T-helper 17 cell (primary cell): ENCODE measurements at places on chromosomes 13 and 19.
A peak's percentile ranks its signal among the peaks of the same experiment; 100 is the strongest.

DNA sequence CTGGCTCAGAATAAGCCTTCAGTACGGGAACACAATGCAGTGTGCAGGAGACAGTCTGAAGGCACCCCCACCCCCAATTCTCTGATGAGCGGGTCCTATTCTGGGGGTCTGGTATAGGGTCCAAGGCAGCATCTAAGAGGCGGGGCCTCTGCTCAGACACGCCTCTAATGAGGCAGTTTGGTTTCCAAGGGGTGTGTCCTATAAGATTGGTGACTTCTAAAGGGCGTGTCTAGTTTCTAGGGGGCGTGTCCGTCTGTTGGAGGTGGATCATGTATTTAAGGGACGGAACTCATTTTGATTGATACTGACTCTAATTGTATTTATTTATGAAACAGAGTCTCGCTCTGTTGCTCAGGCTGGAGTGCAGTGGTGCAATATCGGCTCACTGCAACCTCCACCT, 8.7 kb downstream of the FIZ1 start:
- DNase-seq: no peak

DNA sequence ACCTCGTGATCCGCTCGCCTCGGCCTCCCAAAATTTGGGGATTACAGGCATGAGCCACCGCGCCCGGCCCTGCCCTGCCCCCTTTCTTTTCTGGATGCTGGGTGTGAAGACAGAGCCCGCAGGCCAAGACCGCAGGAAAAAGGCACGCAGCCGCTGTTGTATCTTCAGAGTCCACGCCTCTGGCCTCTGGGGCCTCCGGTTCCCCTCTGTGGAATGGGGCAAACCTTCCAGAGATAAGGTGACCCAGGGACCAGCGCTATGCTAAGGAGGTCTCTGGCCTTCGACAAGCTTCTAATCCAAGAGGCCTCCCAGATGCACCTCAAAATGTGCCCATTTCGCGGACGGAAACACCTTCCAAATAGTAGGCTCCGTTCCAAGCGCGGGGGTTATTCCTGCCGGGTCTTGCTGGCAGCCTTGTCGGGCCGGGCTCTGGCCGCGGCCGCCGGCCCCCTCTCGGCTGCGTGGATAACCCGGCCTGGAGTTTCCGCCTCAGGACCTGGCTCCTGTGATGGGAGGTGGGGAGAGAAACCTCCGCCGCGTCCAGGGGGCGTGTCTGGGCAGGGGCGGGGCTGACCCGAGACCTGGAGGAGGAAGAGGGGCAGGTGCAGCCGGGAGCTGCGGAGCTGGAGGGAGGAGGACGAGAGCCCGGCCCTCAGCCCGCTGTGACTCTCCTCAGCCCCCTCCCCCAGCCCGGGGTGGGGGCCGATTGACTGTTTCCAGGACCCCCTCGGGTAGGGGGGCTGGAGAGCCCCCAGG, 13.1 kb downstream of the TJP3 start:
- DNase-seq: peak; percentile 90

DNA sequence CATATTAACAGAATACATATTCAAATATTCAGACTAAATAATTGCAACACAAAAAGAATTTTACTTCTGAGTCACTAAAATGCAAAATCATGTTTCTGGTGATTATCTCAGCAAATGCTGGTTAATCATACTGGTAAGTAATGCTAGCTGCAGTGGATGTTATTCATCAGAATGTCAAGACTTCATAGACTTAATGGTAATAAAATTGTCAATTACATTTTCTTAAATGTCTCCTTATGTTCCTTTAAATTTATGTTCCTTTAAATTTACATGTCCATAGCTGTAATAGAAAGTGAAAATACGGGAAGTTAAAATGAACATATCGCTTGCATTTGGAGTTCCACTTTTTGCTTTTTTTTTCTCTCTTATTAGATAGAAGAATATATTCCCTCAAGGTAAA, 853.0 kb downstream of the SLITRK6 start:
- DNase-seq: no peak

DNA sequence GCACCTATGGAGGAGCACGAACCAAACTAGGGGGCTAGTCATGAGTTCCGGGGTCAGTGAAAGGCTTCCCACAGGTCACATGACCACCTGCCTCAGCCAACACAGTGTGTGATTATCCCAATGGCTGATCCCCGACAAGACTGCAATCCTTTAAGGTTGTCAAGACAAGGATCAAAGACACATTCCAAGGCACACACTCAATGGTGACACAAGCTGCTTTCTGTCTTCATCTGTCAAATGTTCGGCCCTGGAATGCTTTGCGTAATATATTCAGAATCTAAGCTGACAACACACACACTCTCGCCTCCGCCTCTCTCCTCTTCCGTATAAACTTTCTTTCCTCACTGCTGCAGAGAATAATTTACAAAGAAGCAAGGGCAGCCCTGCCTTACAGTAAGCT, 11.7 kb downstream of the RANBP3 start:
- DNase-seq: no peak

DNA sequence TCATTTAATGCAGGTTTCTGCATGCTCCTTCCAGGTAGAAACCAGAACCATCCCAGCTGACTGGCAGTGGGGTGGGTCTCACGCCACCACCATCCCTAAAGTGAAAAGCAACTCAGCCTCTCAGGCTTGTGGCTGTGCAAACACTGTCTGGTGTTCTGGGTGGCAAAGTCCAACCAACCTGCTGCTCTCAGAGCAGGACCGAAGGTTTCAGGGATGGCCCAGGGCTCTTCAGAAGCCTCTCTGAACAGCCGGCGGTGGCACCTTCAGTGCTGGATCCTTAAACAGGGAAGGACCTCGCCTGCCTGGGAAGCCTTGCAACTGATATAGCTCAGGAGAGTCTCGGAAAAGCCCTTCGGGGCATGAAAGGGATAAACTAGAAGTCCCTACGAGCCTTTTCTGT, 100.8 kb downstream of the COL4A1 start:
- no peak for DNase-seq

- no peak for DNase-seq
Measured at GRCh38 chr19:50500753-50501151, 10.2 kb downstream of the JOSD2 start.

DNA sequence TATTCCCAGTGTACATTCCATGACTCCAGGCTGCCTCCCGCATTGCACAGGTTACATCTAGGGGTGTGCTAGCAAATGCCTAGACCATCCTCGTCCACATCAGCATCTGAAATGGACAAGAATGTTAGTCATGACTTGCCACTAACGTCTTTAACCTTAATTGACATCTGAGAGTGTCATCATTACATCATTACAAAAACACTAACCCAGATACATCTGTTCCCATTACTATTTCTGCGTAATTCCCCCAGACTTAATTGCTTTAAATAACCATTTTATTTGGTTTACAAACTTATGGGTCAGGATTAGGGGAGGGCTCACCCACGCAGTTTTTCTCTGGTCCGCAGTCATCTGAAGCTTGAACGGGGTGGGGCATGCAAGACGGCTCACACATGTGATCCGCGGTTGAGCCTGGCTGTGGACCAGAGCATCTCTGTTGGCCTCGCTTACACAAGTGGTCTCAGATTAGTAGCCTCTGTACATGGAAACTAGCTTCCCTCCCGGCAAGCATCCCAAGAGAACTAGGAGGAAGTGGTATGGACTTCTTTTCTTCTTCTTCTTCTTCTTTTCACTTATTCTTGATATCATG, 15.9 kb downstream of the KL start:
- no peak for DNase-seq

DNA sequence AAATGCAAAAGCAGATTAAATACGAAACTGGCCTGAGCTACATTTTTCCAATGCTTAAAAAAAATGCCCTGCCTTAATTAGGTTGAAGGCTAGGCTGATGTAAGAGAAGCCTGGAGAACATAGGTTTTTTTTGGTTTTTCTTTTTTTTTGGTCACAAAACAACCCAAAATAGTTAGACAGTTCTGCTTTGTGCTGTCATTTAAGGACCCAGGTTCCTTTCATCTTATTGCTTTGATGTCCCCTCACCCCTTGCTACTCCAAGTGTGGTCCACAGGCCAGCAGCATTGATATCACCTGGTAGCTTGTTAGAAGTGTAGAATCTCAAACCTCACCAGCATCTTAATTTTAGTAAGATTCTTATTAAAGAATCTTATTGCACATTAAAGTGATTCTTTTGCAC, 14.4 kb downstream of the TDRD3 start:
- DNase-seq: no peak
